CD4-positive, alpha-beta T cell treated with Interleukin-17A for 4 hours (primary cell): ENCODE measurements at places on chromosomes 4 and X.
A peak's percentile ranks its signal among the peaks of the same experiment; 100 is the strongest.

- DNase-seq = peak; percentile 93
These were observed at the start of gene MANBA for GRCh38 chr4:102760645-102761295. Gene MANBA, minus strand, starts transcription at chr4:102760968. Its CDS starts 74 bp downstream, at chr4:102760894.

- no peak for DNase-seq
These were observed 340.0 kb upstream of the RASGEF1B start for GRCh38 chr4:81811562-81812293.

- no peak for DNase-seq
These were observed 22.5 kb downstream of the LETM1 start for GRCh38 chr4:1833307-1834046.

DNA sequence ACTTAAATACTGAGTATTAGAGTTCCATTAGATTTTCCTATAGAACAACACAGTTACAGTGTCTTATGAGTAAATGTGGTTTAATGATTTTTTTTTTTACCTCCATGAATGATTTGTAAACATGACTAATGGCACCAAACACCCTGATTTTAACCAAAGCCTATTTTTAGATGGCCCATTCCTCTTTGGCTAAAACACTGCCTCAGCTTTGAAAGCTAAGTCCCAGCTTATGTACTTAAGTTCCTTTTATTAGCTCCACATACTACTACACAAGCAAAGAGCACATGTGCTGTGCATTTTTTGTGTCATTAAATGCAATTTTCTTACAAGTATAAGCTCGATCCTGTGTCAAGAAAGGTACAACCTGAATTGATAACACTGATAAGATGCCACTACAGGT lies 575.6 kb upstream of the PITX2 start:
- DNase-seq = no peak

- DNase-seq = no peak
These were observed 13.4 kb upstream of the NHS start for GRCh38 chrX:17361620-17362019.

GRCh38 chrX:72203421-72203820 lies 21.9 kb downstream of the PIN4 start:
- no peak for DNase-seq

GRCh38 chr4:76072760-76073159 lies 1.7 kb upstream of the ART3 start:
- DNase-seq = no peak

DNA sequence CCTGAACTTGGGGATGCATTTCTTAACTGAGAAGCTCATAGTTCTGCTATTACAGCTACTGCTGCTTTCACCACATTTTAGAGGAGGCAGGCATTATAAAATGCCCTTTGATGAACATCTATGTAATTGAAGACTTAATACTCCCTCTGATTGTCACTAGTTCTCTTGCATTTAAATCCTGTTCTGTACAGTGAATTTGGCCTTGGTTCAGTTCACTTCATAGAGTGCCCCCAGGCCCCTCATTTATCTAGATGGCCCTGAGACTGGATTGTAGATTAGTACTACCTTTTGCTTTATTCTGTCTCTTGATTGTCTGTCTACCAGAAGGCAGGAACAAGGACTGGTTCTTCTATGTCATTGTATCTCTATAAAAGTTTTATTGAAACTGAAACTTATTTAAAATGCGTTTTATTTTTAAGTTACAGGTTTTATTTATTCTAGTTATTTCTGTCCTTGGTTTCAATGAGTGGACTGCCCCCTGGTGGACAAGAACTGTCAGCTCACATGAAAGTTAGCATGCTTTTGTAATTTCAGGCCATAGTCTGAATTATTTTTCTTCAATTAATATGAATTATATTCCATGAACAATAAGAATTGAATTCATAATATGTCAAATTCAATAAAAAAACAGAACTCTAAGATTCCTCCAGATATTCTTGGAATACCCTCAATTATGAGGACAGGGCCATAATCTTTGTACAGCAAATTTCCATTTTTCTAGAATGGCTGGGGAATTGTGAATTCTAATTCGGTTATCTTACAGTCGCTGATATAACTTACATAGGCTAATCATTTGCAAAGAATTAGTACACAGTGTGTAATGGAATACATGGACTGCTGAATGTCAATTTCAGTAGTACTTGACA lies 47.2 kb upstream of the TMEM33 start:
- DNase-seq = peak; percentile 48

- no peak for DNase-seq
These were observed 116.5 kb downstream of the UCHL1 start for GRCh38 chr4:41373221-41373620.

DNA sequence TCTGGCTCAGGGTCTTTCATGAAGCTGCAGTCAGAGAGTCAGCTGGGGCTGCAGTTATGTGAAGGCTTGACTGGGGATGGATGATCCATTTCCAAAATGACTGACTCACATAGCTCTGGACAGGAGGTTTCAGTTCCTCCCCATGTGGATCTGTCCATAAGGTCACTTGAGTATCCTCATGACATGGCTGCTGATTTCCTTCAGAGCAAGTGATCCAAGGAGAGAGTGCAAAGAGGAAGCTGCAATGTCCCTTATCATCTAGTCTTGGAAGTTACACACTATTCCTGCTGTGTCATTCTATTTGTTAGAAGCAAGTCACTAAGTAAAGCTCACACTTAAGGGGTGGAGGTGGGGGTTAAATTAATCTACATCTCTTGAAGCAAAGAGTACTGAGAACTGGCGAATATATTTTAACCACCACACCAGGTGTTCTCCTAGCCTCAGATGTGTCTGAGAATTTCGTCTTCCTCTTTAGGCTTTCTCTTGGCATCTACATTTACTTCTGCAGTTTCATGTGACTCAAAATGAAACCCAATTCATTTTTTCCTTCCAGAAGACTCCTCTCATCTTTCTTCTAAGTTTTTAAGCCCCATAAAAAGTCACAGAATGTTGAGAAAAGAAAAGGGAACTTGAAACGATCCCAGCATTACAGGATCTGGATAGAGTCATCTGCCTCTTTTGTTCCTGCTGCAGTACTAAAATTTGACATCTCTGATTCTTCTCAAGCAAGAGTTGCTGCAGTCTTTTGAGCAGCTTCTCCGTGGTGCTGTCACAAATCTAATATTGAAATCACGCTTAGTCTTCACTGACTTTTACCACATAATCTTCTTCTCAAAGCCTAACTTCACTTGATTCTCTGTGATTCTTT lies 3.8 kb upstream of the GRPR start:
- no peak for DNase-seq

DNA sequence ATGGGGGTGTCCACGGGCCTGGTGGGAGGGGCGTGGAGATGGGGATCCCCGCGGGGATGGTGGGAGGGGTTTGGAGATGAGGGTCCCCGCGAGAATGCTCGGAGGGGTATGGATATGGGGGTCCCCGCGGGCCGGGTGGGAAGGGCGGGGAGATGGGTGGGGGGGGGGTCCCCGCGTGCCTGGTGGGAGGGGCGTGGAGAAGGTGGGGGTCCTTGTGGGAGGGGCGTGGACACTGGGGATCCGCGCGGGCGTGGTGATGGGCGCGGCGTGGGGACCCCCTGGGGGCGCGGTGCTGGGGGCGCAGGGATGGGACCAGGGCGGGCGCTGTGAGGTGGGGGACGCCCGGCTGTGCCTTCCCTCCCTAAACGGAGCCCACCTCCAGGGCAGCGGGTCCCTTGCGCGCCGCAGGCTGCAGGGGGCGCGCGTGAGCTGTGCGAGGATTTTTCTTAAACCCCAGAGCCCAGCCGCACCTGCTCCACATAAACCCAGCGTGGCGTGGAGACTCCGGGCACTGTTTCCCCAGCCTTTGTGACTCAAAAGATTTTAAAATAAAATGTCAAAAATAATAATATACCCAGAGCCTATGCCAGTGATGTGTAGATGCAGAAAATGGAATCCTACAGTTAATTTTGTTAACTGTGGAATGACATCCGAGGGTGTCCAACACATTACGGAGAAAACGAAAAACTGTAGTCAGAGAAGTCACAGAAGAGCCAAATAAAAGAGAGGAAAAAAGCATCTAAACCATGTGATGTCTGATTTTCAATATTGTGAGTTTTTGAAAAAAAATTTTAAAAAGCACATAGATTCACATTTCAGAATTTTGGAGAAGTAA lies 1.5 kb upstream of the ASMTL start:
- peak; percentile 97 for DNase-seq

DNA sequence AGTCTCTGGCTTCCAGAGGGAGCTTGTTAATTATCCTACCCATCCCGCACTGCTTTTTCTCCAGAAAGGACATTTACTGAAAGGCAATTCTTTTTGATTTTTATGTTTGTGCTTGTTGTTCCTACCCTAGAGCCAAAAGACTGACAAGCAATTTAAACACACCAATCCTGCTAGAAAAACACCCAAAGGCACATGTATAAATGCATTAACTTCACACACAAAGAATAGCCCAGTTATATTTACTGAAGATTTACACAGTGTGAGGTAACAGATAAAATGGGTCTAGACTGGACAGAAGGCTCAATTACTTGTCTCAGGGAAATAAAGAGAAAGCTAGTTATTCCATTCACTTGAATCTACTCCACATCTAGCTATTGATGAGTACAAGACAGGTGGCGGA lies 61.2 kb upstream of the NOCT start:
- DNase-seq = no peak

GRCh38 chr4:107665001-107665400 lies 55.0 kb downstream of the PAPSS1 start:
- no peak for DNase-seq

- DNase-seq = no peak
These were observed 310.9 kb downstream of the MID1IP1 start for GRCh38 chrX:39112143-39112542.

DNA sequence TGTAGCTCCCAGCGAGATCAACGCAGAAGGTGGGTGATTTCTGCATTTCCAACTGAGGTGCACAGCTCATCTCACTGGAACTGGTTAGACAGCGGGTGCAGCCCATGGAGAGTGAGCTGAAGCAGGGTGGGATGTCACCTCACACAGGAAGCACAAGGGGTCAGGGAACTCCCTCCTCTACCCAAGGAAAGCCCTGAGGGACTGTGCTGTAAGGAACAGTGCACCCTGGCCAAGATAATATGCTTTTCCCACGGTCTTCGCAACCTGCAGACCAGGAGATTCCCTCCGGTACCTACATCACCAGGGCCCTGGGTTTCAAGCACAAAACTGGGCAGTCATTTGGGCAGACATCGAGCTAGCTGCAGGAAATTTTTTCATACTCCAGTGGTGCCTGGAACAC lies 216.4 kb upstream of the TET2 start:
- DNase-seq = no peak

GRCh38 chrX:72536542-72536941 lies 36.1 kb downstream of the HDAC8 start:
- DNase-seq = no peak

DNA sequence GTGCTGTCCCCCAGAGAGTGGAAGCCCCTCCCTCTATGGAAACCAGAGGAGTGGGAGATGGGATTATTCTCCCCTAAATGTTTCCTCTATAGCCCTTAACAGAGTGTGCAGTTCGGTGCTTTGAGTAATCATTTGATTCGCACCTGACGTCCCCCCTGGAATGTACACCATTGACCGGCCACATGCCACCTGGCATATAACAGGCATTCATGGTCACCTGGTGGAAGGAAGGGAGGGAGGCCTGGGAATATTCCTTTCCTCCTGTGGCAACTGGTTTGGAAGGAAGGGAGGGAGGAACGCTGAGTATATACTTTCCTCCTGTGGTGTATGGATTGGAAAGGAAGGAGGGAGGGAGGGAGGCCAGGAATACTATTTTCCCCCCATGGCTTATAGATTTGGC lies 77.2 kb downstream of the CRMP1 start:
- DNase-seq = no peak

- no peak for DNase-seq
These were observed 53.4 kb upstream of the STX18 start for GRCh38 chr4:4595252-4595651.

DNA sequence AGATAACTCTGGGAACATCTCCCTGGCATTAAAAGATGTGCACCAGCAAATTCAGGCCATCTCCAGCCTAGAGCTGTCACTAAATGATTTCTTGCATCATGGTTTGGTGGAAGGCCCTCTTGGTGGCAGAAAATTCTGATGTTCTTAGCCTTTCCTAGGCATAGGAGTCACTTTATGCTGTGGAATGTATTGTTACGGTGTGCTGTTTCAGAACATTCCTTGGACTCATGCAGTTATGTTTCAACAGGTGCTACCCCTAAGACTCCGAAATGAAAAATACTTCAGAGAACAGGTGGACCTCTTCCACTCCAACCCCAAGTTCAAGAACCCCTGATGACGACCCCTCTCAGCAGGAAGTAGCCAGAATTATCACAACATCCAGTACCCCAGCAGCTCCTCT lies 20.3 kb upstream of the PAPSS1 start:
- DNase-seq = no peak

DNA sequence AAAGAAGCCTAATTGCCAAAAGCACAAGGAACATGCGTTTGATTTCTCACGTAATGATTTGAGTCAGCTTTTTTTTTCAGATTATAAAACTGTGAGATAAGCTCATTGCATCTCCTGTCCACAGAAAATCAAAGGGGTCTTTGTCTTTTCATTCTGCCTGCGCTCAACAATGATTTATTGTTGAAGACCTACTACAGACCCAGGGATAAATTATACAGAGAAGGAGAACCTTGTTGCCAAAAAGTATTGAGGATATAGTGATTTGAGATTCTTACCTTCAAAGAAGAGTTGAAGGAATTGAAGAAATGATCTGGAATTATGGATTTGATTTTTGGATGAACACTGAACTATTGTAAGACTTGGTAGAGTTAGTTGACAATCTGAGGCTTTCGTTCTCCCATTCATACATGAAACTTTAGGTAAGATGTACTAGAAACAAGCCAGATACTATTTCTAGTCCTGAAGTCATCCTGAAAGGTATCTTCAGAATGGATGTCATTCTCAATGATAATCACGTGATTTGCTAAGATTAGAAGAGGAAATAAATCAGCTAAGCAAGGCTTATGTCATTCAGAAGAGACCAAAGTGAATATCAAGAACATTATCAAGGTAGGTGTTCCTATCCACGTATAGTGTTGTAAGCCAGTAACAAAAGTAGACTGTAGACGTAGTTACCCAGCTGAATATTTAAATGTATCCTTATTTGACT lies 71.1 kb upstream of the SCOC start:
- DNase-seq = no peak

DNA sequence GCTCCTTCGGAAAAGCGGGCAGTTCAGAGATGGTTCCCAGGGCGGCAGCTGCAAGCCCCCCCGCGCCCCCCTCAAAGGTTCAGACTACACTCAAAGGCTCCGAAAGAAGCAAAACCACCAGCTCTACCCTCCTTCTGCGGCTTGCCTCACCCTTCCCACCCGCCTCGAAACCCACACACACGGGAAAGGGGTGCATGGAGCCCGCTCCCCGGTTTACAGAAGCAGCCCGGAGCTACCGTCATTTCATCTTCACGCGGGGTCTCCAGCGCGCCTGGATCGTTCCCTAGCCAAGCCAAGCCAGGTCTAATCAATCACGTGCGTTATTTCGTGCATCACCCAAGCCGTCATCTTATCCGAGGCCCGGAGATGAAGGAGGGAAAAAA lies 1.2 kb downstream of the NLGN4X start:
- no peak for DNase-seq

DNA sequence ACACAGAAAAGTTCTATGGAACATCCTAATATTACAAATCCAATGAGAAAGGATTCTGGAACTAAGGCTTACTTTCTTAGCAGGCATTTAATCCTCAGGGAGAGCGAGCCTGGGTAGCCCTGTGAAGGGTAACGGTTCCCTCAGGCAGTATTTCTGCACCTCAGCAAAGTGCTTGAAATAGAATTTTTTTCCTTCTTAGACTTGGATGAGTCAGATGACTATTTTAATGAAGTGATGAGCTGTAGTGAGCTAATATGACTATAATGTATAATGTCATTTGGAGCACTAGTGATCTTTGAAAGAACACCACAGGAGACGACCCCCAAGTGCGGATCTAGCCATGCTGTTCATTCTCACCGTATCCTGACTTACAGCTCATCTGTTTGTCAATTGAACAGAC lies 493.0 kb upstream of the FAM241A start:
- no peak for DNase-seq
